ENCODE measurements at places on chromosomes 7 and 10.

DNA sequence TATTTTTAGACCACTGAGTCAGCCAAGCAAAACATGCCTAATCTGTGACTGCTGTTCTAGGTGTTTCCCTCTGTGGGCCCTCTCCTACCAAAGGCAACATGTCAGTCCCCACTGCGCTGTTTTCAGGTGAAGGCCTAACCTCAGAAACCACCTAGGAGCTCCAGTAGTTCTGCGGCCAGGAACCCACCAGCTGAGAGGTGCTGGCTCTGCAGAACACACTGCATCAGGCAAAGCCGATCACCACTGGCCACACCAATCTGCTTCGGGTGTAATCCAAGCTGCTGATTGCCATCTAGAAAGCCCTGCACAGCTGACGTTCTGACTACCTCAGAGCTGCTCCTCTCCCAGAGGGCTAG, 14.9 kb downstream of the CAMK2G start:
- no peak for DNase-seq

GRCh38 chr10:84900141-84900540, 571.8 kb downstream of the CCSER2 start:
- DNase-seq: no peak

DNA sequence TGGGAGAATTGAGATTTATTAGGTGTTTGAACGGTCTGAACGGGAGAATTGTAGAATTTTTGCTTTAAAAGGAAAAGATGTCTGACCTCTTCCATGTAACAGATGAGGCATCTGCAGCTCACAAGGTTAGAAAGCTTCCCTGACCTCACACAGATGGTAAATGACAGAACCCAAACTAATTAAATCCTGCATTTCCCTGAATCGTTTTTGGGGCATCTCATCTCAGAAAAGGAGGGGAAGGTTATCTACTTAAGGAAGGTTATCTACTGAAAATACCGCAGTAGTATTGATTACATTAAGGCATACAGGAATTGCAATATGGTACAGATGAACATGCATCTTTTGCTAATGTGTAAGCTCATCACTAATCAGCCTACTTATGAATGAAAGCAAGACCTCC, 278.3 kb downstream of the CCDC3 start:
- DNase-seq: no peak

DNA sequence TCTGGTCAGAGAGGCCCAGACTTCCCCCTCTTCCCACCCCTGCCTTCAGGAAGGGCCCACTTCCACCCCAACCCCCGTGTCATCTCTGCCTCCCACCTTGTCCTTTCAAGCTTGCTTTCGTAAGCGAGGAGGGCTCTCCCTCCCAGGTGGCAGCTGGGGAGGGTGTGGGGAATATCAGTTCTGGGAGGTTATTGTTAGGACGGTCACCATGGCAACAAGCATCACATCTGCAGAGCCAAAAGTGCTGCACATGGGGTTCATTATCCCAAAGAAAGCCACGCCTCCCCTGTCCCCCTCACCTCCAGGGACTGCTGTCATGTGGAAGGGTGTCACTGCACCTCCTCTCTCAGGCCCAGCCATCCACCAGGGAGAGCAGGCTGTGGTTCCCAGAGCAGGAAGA, 2.6 kb upstream of the CAMK2B start:
- no peak for DNase-seq

DNA sequence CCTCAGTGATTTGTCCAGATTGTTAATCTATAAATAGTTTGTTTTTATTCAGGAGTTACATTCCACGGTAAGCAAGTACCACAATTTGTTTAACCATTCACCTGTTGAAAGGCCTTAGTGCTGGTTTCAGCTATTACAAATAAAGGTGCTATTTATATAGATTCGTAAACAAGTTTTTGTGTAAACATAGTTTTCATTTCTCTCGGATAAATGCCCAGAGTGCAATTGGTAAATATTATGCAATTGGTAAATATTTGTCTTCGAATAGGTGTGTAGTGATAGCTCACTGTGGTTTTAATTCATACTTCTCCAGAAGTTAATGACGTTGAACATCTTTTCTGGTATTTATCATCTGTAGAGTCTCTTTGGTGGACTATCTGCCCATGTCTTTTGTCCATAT, 76.4 kb upstream of the RSU1 start:
- DNase-seq: no peak

DNA sequence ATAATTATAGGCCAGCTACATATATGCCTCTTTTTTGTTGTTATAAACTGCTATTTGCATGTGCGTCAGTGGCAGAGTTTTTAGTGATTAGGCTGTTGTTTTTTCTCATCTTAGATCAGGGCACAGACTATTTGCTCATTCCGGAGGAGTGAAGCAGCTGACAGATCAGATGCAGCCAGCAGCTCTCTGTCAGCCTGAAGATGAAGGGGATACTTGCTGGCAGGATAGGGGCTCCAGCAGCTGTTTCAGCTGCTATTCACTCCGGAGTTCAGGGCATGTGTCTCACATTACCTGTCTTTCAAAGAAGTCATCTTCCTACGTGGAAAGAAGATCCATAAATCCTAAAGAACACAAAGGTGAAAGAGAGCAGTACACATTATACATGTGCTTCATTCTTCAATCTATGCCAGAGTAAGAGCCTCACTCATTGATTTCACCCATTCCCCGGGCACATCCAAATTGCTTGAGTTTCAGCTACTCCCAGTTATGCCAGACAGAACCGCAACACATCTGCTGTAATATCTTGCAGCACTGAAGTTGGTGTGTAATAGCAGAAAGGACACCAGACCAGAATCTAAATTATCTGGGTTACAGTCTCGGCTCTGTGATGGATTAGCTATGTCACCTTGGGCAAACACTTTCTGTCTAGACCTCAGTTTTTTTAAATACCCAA, 182.8 kb upstream of the CHRM2 start:
- no peak for DNase-seq

GRCh38 chr7:20310963-20311742, 19.5 kb upstream of the ITGB8 start:
- no peak for DNase-seq

DNA sequence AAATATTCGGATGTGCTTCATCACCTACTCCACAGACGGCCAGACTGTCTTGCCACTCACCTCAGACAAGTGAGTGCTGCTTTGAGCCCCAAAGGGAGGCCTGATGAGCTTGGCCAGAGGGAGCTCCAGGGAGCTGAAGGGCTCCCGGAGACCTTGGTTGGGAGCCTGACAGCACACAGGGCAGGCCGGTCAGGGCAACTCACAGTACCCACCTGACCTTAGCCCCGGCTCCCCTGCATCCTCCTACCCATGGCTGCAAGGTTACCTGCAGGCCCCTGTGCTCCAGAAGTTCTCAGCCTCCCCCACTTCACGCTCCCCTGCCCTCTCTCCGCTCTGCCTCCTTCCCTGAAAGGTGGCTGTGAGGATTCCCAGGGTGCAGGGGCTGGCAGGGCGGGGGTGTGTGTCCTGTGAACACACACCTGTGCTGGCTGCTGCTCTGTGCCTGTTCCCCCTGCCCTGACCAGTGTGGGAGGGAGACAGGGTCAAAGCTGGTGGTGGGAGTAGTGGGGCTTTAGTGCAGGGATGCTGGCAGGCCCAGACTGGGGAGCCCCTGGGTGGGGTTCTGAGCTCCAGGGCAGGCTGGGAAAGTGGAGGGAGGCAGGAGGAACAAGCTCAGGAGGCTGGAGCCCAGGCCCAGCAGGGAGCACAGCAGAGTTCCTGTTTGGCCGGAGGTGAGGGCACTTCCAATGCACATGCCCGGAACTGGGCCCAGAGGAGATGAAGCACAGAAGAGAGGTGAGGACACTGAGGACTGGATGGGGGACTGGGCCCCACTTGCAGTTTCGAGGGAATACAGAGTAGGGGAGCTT, 7.2 kb downstream of the ANTXRL start:
- no peak for DNase-seq

- no peak for DNase-seq
Measured at GRCh38 chr7:66634816-66635215, 6.1 kb downstream of the KCTD7 start.

- DNase-seq: peak; percentile 69
Measured at GRCh38 chr7:91557789-91558404, 293.7 kb downstream of the FZD1 start.

GRCh38 chr10:43198682-43199005, 60.4 kb downstream of the CSGALNACT2 start:
- no peak for DNase-seq

GRCh38 chr10:26448292-26448691, 10.2 kb downstream of the APBB1IP start:
- no peak for DNase-seq

GRCh38 chr7:30877993-30878392, 33.7 kb upstream of the AQP1 start:
- DNase-seq: no peak

- DNase-seq: no peak
Measured at GRCh38 chr7:135914346-135914745, 62.8 kb downstream of the MTPN start.

DNA sequence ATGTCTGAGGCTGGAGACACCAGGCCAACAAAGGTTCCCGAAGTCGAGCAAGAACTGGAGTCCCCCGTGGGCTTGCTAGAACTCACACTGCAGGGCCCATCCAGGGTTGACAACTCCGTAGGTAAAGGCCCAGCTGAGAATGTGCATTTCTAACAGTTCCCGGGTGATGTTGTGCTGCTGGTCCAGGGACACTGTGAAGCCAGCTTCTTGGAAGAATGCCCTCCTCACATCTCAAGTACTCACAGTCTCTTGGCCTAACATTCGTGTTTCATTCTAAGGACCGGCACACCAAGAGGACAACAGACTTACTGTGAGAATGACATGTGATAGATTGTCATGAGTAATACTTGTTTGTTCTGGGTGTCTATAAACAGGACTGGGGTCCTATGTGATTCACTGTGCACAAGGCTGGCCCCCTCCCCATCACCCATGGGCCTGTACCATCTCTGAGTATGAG, 682.3 kb upstream of the IGFBP3 start:
- no peak for DNase-seq

GRCh38 chr7:110027385-110027784, 1063.5 kb upstream of the LRRN3 start:
- DNase-seq: no peak

GRCh38 chr10:11893749-11894278, 70.7 kb downstream of the PROSER2 start:
- no peak for DNase-seq

GRCh38 chr10:46014206-46014605, 16.2 kb downstream of the NCOA4 start:
- no peak for DNase-seq

- DNase-seq: no peak
Measured at GRCh38 chr7:47031786-47032535, 550.0 kb downstream of the TNS3 start.

GRCh38 chr10:98570834-98571233, 124.1 kb upstream of the HPS1 start:
- DNase-seq: no peak

- no peak for DNase-seq
Measured at GRCh38 chr7:121521711-121522400, 125.7 kb upstream of the FAM3C start.

DNA sequence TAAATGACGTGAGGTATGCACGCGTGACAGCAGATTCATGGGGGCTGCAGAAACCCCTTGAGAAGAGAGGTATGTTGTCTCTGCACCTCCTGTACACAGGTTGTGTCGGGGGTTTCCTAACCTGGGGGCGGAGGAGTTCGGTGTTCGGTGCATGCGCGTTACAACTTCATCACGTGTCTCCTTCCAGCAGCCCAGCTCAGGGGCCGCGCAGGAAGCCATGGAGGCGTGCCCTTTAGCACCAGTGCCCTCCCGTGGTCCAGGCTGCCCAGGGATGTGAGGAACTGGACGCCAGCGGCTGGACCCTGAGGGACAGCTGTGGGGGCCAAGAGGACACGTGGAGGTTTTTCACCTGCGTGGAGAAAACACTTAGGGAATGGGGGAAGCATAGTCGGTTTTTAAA, 186.4 kb downstream of the EBF3 start:
- no peak for DNase-seq

DNA sequence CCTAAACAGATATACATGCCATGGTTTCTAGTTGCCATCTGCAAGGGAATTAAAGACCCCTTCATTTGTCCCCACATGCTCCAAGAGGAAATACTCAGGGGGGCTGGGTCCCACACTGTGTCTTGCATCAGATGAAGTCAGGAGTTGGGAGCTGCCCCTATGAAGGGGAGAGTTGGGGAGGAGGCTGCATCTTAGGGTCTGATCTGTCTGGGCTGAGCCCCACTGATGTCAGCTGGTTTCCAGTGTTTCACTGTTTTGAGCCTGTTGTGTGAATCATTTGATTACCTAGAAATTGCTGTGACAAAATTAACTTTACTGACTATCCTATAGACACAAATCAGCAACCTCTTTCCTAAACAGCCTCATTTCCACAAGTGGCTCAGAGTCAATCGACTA, 4.9 kb upstream of the ADCY1 start:
- DNase-seq: no peak

- DNase-seq: no peak
Measured at GRCh38 chr10:76248649-76249200, 817.3 kb downstream of the LRMDA start.

DNA sequence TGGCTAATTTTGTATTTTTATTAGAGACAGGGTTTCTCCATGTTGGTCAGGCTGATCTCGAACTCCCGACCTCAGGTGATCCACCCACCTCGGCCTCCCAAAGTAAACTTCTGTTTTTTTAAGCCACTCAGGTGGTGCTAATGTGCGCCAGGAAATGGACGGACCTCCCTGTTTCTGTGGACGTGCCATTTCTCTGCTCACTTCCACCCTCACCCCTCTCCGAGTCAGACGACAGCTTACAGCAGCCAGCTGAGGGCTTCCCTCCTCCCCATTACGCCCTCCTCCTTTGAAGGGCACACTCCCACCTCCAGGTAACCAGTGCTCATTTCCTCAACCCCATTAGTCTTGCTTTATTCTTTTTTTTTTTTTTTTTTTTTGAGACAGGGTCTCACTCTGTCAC, 41.7 kb upstream of the EZH2 start:
- DNase-seq: no peak

DNA sequence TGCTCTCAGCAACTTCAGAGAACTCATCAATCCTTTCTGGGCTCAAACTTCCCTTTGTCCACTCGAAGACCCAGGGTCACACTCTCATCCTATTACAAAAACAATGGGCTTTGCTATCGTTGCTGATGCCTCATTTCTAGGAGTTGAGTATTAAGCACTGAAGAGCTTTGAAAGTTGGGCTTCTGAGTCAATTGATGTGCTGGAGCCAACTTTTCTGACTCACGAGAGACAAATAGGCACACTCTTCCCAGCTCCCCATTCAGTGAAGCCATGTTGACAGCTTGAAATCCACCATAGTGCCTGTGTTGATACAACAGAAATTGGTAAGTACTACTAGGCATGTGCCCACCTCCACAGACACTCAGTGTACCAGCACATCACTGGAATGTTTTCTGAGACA, 97.5 kb upstream of the PRSS58 start:
- DNase-seq: peak; percentile 19

GRCh38 chr10:119408969-119409371, 133.5 kb downstream of the RGS10 start:
- no peak for DNase-seq

All from AG04449 (cell line).